ENCODE measurements at places on chromosomes 12 and 14. TPM values are rescaled to one million over a fixed set of nuclear protein-coding genes. Genes with fewer than 3 reads are reported as not detected.

The COX8C gene
- polyA plus RNA-seq, result 0.89 TPM

The DUSP6 gene
- polyA plus RNA-seq, result 48.9 TPM

The TCL1B gene
- polyA plus RNA-seq, result not detected

The POTEG gene
- not detected for polyA plus RNA-seq

The SPATS2 gene
- 27.2 TPM for polyA plus RNA-seq

The GOLT1B gene
- 34.7 TPM for polyA plus RNA-seq

The ST8SIA1 gene
- 11.6 TPM for polyA plus RNA-seq

The WNT1 gene
- polyA plus RNA-seq, result not detected

The MORN3 gene
- 0.54 TPM for polyA plus RNA-seq

The PYGL gene
- polyA plus RNA-seq, result 39.4 TPM

The TAS2R50 gene
- not detected for polyA plus RNA-seq

The BEGAIN gene
- polyA plus RNA-seq, result 4.9 TPM

The PRIM1 gene
- 11.9 TPM for polyA plus RNA-seq

The SLC25A21 gene
- 1.5 TPM for polyA plus RNA-seq

The ZDHHC22 gene
- polyA plus RNA-seq, result 0.30 TPM

The RNF10 gene
- 160 TPM for polyA plus RNA-seq

The SLC5A8 gene
- polyA plus RNA-seq, result not detected

The CELA1 gene
- not detected for polyA plus RNA-seq

DNA sequence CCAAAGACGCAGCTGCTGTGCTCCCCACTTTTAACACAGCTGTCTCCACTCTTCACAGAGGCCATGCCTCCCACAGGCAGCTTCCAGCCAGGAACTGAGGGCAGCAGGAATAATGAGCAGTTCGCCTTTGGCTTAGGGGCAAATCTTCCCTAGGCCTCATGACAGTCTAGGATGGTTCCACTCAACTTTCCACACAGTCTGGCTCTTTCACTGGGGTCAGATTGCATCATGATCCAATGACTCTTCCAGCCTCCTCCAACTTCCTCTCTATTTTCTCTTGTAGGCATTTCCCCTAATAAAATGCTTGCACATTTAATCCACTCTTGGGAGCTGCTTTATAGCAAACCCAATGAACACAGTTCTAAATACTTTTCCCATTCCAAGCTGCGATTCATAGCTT is 271.6 kb upstream of the ATP2B1 start:
- DNase-seq, result peak; percentile 33

- no peak for DNase-seq
These were observed 1715.0 kb upstream of the FLRT2 start for GRCh38 chr14:83814896-83815295.

DNA sequence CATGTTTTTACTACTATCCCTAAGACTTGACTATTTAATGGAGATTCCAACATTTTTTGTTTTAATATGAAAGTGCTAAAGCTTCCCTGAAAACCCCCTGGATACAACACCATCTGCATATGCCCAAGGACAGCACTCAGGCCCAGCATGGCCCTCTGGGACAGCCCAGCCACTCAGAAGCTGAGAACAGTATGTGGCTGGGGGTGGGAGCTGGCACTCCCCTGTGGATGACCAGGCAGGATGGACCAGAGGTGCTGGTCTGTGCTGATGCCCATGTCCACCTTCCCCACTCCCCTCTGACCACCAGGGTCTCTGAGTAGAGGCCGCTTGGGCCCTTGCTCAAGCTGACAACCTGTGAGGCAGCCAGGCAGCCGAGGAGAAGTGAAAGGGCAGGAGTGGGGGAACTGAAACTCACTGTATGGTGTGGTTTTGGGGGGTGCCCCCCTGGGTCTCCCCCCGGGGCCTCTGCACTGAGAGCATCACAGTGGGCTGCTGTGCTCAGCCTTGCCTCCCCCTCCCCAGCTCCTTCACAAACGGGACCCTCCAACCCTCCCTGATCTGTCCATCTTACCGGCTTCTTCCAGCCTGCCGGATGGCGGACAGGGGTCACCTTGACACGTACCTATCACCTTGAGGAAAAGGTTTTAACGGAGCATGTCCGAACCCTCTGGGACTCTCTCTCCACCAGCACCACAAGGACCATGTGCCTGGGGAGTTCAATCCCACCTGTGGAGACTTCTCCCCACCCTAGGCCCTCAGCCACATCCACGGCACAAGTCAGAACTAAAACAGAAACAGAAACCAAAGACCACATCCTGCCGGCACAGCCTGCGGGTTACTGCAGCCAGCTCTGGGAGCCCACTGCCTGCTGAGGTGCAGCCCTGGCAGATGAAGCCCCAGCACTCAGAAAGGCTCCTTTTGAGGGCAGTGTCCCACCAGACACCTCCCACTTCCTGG is at the start of gene TMEM229B:
Gene TMEM229B (minus strand): TSS at position 785 of the 957 bp plus-strand sequence. CDS start 14,798 bp downstream, outside the sequence.
- no peak for DNase-seq

DNA sequence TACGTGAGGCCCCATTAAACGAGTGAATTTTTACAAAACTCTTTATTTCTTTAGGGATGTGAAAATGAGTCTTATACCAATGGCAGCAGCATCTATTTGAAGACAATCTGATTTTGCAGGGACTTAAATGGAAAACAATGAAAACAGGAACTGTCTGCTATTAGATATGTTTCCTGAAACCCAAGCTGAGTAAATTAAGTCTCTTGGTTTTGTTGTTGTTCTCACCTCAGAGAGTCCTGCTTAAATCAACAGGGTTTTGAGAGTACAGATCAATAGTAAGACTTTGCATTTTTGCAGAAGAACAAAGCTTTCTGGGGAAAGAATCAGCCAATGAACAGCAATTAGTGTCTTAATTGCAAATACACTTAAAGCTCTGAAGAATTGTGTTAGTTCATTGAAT is 39.1 kb upstream of the LGR5 start:
- no peak for DNase-seq

- no peak for DNase-seq
These were observed 476.1 kb upstream of the SOX5 start for GRCh38 chr12:24425601-24425970.

DNA sequence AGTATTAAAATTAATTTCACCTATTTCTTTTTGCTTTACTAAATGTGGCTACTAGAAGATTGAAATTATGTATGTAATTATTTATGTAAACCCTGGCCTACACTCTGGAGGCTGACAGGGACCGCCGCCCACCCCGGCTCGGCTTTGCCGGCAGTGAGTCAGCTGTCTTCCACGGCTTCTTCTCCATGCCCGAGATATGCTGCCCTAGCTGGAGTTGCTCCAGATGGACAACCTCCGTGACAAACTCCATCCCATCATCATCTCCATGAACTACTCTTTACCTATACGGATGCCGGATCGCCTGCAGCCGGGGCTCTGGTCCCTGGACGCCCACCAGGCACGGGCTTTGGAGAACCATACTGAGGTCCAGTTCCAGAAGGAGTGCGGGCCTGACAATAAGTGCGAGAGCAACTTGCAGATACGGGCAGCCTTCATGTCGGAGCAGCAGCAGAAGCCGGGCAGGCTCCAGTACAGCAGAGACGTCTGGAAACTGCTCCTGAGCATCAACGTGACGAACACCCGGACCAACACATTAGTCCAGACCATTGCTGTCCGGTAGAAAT is 86.9 kb upstream of the NID2 start:
- no peak for DNase-seq

DNA sequence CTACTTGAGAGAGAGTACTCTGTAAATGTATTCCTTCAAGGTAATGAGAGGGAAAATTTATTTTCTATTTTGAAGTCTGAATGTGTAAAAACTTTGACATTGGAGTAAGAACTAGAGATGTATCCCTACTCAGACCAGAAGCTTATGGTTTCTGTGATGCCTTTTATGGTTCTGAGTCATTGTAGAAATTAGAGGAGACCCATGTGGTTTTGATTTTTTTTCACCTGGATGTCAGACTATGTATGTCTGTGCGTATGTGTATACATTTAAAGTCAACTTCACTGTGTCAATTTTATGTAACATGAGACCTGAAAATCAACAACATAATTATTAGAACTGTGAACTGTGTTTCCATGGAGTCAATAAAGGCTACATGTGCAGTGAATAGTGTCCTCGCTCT is 302.0 kb downstream of the TRHDE start:
- no peak for DNase-seq

DNA sequence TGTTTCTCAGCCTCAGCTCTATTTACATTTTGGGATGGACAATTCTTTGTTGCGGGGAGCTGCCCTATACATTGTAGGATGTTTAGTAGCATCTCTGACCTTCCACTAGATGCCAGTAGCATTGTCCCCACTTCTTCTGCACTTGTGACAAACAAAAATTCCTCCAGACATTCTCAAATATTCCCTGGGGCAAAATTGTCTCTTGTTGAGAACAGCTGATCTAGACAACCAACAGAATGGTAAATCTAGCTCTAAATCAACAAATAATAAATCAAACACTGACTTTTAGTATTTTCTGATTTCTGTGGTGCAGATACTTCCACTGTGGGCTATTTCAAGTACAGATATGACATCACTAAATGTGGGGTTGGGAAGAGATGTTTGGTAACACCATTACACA is 60.7 kb downstream of the MSRB3 start:
- DNase-seq, result no peak

- no peak for DNase-seq
These were observed 123.5 kb upstream of the DYRK2 start for GRCh38 chr12:67524861-67525616.

DNA sequence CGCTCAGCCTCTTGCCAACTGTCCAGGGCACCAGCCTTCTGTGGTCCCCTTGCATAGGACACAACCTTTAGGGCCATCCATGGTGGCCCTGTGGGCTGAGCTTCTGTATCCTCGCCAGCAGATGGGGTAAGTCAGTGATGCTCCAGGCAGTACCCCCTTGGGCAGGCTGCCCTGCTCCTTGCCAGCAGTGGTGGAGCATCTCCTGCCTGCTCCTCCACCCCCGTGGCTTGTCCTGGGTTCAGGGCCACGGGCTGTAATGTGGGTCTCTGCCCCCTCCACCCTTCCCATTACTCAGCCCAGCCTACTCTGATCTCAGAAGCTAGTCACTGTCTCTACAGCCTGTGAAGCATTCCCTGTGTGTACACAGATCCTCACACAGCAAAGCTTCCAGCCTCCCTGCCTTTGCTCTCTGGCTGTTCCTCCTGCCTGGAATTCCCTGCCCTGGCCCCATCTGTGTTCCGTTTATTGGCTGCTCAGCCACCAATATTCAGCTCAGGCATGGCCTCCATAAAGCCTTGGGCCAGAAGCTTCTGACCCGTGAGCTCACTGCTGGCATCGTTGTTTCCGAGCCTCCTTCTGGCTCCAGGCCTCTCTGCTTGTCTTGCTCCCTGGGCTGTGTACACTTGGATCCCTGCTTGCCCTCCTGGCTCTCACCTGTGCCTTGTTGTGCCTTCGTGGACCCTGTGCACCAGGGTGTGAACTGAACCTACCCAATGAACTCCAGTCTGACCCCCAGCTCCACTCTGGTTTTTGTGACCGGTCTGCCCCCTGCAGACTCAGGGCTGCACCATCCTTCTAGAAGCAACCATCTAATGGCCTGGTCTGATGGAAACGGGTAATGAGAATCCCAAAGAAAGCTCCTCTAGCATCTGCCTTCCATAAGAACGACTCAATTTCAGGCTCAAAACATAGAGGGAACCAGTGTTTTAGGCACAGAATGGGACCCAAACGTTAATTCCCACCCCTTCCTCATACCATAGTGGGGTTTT is 177.0 kb upstream of the PRMT8 start:
- peak; percentile 55 for DNase-seq

- peak; percentile 73 for DNase-seq
These were observed 5.8 kb downstream of the NUMB start for GRCh38 chr14:73452341-73453186.

- DNase-seq, result peak; percentile 11
These were observed 192.0 kb upstream of the HMGA2 start for GRCh38 chr12:65632131-65632855.

- no peak for DNase-seq
These were observed 122.7 kb downstream of the SSPN start for GRCh38 chr12:26317942-26318575.

GRCh38 chr12:2963760-2964292 is 4.6 kb downstream of the TEAD4 start:
- DNase-seq, result no peak

GRCh38 chr14:56858422-56858821 is 48.1 kb upstream of the OTX2 start:
- DNase-seq, result no peak

GRCh38 chr12:10131111-10131690 is 1.2 kb upstream of the CLEC7A start:
- DNase-seq, result peak; percentile 4

GRCh38 chr14:103480595-103480994 is 42.0 kb downstream of the CKB start:
- no peak for DNase-seq

GRCh38 chr14:88245321-88245720 is 77.7 kb downstream of the KCNK10 start:
- no peak for DNase-seq

- DNase-seq, result no peak
These were observed 37.7 kb upstream of the FOXJ2 start for GRCh38 chr12:7994731-7995205.

DNA sequence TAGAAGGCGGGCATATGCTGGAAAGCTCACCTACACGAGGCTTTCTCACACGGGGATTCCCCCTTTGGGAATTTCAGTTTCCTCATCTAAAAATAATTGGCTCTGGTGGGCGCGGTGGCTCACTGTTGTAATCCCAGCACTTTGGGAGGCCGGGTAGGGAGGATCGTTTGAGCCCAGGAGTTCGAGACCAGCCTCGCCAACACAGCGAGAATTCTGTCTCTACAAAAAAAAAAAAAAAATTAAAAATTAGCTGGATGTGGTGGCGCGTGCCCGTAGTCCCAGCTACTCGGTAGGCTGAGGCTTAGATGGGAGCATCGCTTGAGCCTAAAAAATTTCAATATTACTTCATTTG is 400 bp upstream of the NDUFA12 start:
- DNase-seq, result no peak

GRCh38 chr12:59927032-59927431 is 331.2 kb downstream of the SLC16A7 start:
- no peak for DNase-seq

DNA sequence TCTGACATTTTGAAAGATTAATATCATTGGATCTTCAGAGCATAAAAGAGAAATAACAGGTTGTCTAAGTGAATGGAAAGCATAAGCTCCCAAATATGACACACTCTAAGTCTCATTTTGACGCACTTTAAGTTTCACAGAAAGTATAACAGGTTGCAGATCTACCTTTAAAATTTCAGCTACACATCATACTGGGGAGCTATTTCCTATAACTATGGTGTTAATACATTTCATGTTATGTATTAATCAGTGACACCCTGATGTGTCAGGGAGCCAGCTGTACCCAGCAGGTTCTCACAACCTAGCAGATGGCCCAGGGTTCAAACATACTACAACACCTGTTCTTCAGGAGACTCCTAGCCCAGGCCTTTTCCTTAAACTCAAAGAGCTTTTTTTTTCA is 31.1 kb upstream of the TMX1 start:
- DNase-seq, result no peak

GRCh38 chr12:111180426-111181142 is 188.3 kb downstream of the PHETA1 start:
- DNase-seq, result peak; percentile 22

All from hindlimb muscle (tissue), 1 donor.